ENCODE measurements at places on chromosomes 2 and 18. TPM values are rescaled to one million over a fixed set of nuclear protein-coding genes. Genes with fewer than 3 reads are reported as not detected.

ZC3H8 gene
- 13.3 TPM for total RNA-seq

ALPG gene
- total RNA-seq = 2.5 TPM

IL36A gene
- total RNA-seq = not detected

ADCY3 gene
- total RNA-seq = 30.1 TPM

TMEM37 gene
- 8.8 TPM for total RNA-seq

UGT1A10 gene
- total RNA-seq = 0.23 TPM

ADGRF3 gene
- total RNA-seq = 0.38 TPM

UGT1A4 gene
- not detected for total RNA-seq

STARD7 gene
- 222 TPM for total RNA-seq

DNA sequence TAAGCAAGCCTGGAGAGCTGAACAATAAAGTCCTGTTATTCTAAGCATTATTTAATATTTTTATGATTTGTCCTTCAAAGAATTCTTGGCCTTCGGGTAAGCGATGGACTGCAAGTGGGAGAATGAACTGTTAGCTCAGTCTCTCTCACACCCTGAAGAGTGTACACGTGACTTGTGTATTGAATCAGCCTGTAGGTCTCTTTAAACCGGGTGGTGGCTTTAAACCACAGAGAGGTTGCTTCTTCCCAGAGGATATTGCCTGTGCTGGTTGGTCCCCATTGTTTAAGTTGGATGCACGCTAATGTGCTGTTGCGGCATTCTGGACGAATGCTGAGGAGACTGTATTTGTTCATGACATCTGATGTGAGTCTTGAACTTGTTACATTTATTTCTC, 183.3 kb downstream of the LTBP1 start:
- no peak for DNase-seq

DNA sequence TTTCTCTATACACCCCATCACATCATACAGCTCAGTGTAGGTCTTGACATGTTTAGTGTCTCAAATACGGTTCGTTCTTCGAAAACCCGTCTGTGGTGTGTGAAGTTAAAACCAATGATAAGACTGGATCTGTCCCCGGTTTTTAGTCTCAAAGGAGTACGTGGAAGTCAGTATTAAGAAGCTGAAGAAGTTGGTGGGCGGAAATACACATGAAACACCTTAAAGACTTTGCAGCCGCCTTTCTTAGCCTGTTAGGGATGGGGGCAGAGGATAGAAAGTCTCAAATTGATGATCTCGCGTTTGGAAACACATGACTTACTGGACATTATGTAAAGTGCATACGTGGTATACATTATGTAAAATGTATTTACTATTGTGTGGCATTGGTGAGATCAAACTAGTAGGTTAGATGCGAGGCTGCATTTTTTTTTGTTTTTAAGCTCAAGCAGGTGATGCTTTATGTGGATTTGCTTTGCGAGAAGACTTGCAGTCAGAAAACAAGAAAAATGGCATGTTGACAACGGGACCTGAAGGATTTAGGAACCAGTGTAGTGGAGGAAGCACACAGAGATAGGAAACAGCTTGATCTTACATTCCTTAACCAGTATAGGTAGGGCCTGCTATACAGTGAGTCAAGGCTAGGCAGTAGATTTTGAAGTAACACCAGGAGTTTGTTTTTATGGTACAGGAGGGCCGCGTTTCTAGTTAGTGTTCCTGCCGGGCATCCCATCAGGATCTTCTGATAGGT, 1.2 kb downstream of the CNOT11 start:
- DNase-seq = no peak

- DNase-seq = peak; percentile 83
Observed at GRCh38 chr18:63949068-63949737, at the start of gene HMSD. Gene HMSD (plus strand): TSS chr18:63949301. CDS start chr18:63953456, 4,155 bp downstream.

DNA sequence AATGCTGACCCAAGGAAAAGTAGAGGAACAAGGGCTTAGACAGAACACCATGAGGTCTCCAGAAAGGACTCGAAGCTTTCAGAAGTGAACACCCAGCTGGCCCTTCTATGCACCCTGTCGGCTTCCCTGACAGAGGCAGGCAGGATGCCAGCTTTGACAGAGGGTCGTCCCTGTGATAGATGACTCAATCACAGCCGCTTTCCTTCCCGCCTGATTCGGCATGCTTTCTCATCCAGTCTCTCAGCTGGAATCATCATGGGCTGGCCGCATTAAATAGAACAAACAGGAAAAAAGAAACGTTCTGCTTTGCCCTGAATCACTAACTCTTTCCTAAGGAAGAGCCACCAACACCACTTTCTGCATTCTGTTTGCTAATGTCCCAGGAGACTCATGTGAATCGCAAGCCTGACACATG, 140.3 kb upstream of the RAB12 start:
- no peak for DNase-seq

GRCh38 chr2:96105994-96106715, 10.2 kb downstream of the ADRA2B start:
- DNase-seq = no peak

GRCh38 chr2:188238386-188238785, 53.3 kb upstream of the GULP1 start:
- no peak for DNase-seq

DNA sequence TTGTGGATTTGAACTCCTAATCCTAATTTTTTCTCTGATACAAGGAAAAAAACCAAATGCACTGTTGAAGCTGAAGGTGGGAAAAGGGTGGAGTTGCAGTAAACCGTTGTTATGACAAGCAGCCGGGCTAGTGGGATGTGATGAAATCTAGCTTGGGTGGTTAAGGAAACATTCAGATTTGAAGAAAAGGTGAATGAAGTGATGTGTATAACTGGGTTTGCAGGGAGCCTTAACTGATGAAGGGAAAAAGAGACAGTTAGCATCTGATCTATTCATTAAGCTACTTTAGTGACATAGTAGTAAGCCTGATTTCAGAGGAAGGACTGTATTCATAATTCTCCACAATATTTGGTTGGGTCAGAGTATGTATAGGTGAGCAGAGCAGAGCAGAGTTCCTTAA, 3.5 kb downstream of the EML6 start:
- no peak for DNase-seq

DNA sequence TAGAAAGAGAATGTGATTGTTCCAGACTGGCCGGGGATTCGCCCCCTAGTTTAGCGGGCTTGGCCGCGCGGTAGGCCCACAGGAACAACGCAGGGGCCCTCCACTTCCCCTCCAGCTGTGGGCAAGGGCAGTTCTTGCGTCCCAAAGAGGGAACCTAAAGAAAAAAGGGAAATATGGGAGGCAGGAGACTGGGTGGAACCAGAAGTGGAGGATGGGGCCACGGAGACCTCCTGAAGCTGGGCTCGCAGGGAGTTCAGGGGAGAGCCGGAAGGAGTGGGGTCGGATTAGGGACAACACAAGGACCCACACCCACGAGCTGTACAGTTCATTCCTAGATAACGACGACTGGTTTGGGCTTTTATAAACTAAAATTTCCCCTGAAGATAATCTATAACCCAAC, 18.2 kb downstream of the GNLY start:
- no peak for DNase-seq

DNA sequence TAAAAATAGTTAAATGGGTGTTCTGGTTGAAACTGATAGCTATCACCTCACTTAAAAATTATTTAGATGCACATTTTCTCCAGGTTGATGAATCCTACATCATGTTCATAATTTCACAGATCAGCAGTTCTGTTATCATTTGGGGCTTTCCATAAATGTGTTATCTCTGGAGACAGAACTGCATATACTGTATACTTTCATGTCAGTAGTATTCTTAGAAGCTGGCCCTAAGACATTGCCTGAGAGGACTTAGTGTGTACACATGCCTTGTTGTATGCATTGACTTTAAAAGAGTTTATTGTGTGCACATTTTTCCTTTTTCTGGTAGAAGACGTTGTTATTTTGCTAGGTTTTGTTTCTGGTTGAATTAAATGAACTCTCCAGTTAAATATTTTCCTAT, 41.0 kb downstream of the PIK3C3 start:
- no peak for DNase-seq

DNA sequence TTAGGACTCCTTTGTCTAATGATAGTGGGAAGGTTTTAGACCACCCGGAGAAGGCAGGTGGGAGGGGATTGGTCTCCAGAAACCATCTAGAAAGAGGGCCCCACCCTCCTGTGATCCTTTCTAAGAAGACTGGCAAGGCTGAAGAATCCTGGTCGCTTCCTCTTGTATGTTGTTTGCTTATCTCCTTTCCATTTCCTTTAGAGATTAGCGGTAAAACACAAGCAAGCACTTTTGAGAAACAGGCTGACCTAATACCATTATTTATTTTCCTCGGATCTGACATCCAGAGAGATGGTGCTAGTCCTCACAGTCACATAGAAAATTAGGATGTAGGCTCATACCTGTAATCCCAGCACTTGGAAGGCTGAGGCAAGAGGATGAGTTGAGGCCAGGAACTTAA, 45.2 kb upstream of the SPRED2 start:
- DNase-seq = no peak

GRCh38 chr18:54268751-54269150, 566 bp upstream of the POLI start:
- DNase-seq = no peak

GRCh38 chr2:109185821-109186570, 57.0 kb downstream of the SH3RF3 start:
- no peak for DNase-seq

DNA sequence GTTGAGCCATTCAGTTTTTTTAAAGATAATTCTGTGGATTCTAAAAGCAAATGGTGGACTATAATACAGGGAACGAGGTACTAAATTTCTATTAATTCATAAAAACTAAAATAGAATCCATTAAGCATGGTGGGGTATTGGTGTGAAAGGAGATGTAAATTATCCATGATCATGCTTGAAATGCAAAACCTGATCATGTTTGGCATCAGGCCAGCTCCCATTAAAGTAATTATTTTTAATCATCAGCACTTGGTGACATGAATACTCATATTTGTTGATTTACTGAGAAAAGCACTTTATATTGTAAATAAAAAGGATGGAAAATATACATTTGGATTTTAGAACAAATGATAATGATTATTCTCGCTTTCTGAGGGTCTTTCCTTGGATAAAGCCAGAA, 232.3 kb upstream of the MEIS1 start:
- no peak for DNase-seq

GRCh38 chr2:1350111-1350510, 63.2 kb upstream of the TPO start:
- no peak for DNase-seq

DNA sequence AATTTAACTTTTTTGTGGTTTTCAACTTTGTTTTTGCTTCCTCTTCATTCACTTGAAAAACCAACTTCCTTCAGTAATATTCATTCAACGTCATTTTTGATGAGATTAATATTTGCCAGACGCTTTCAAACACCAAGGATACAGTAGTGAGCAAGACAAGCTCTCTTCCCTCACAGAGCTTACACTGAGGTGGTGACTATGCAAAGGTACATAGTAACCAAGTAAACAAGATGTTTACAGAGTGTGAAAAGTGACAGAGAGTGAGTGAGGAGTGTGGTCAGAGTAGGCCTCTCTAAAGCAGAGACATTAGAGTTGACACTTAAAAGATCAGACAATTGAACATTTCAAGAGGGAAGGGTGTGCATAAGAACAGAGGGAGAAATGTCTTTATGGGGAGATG, 155.5 kb downstream of the TMEM247 start:
- DNase-seq = no peak

DNA sequence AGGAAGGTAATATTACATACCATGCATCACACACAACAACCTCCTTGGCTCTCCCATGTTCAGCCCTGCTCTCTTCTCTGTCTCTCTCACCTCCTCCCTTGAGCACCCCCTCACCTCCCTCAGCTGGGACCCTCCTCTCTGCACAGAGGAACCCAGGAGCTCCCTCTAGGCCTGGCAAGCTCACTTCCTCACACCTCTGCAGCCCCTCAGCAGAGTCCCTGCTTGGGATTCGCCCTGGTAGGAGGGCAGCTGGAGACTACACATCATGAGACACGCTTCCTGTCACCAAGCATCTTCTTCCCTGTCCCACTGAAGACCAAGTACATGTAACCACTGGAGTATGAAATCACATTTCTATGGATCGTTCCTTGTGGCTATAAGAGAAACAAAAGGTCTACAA, 51.0 kb downstream of the ADD2 start:
- DNase-seq = no peak

Measured in GM23338 (cell line).